NCI-H69 (cell line): ENCODE measurements at places on chromosomes 4 and X.

DNA sequence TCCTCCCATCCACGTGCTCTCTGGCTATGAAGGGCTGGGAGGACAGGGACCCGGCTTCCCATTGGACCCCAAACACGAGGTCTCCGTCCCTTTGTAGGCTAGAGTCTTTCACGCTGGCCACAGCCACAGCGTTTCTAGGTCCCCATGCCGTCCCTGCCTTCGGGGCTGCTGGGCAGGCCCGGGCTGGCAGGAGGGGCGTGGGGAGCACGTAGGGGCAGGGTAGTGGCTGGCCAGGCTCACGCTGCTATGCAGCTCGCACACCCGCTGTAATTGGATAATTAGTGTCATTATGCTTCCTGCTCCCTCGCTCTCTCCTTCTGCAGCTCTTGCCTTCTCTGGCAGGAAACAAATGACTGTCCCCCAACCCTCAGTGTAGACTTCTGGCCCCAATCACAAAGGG, 9.8 kb downstream of the ATP2B3 start:
- DNase-seq = peak; percentile 92

- no peak for DNase-seq
Observed at GRCh38 chrX:21355831-21356230, 18.4 kb upstream of the CNKSR2 start.

DNA sequence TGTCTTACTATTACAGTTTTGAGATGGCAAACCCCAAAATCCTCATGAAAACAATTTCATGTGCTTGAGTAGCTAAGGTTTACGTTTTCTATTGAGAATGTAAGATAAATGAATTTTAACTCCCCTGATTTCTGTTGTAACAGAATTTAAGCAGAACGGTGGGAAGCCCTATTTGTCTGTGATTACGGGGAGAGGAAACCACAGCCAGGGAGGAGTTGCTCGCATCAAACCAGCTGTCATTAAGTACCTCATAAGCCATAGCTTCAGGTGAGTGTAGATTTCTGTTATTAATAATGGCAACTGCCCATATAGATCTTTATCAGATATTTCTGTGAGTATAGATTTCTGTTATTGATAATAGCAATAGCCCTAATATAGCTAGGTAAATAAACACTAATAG, 44.2 kb upstream of the RHOH start:
- DNase-seq = no peak

GRCh38 chrX:110041980-110042379, 39.1 kb downstream of the TMEM164 start:
- DNase-seq = no peak

GRCh38 chr4:4762909-4763821, 96.3 kb upstream of the MSX1 start:
- peak; percentile 3 for DNase-seq
